ENCODE measurements at places on chromosomes 1 and 21.

DNA sequence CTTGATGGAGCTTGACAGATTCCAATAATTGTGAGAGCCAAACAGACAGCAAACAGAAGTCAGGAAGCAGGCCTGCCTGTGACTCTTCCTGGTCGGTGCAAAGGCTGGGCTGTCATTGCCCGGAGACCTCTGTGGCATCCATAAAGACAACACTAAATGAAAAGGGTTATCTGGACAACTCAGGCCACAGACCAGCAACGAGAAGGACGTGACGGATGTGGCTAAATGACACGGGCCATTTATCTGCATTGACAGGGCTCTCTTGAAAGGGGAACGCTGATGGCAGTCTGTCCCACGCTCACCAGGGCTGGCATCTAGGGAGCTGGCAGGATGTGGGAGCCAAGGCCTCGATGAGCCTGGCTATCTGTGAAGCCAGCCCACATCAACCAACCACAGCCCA lies 35.0 kb downstream of the HMGB4 start:
- no peak for DNase-seq

DNA sequence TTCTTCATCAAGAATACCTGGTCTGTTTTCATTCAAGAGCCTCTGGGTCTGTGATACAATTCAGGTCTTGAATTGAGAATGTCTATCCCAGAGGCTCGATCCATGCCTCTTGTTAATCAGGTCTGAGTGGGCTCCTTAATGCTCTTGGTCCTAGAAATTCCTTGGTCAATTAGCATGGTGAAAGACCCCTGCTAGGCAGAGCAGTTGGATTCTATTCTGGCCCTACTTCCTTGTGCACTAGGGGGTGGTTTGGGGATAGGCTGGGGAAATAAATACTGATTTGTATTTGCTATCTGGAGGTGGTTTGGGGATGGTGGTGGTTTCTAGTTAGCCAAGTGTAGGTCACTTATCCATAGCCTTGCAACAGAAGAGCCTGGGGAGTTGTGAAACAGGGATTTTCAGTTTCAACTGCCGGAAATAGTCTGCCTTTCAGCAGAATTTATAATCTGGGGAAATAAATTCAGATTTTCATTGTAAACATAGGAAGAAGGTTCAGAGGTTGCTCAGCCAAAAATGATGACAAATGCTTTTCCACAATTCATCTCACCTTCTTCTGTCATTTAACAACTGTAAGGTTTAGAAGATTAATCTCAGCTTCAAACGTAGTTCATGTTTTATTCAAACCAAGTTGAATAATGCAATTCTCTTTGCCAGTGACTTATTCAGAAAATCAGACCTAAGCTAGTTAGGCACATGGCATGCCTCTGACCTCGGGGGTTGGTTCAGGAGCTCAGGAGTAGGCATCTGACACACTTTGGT lies 22.2 kb upstream of the SCAF4 start:
- peak; percentile 50 for DNase-seq

DNA sequence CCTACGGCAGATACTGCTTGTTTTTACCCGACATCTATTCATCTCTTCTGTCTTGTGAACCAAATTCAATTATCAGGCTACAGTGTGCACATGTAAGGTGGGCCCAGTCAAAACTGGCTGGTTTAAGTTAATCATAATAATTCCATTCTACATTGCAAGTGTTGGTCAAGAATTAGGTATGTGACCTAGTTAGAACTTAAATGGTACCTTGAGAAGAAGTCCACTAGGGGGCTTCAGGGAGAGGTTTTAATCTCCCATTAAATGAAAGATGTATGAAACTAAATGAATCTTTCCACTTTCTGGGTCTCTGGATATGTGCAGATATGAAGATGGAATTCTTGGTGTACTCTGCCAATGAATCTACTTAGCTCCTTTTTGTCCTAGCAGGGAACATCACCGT lies 187.1 kb downstream of the CDC42BPA start:
- DNase-seq = peak; percentile 23

DNA sequence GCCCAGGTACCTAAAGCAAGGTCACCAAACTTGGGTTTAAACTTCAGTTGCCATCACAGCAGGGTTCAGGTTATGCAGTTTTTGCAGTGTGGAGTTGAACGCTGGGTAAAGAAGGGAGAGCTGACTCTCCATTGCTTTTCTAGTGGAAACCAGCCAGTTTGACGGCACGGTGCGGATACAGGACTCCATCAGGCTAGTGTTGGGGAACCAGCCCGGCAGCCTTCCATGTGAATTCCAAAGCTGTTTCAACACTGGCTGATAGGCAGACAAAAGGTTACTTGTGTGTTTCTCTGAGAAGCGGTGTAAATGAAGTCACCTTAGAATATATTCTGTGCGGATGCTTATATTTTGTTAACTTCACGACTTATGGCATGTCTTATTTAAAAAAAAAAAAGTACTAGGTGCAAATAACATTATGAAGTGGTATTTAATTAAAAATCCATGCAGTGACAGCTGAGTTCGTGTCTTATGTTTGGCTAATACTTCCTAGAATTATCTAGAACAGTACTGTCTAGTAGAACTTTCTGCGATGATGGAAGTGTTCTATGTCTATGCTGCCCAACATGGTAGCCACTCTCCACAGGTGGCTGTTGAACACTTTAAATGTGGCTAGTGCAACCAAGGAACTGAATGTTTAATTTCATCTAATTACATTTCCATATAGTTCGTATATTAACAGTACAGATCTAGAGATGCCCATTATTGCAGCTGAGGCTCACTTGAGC lies 29.9 kb upstream of the RCAN3 start:
- no peak for DNase-seq

DNA sequence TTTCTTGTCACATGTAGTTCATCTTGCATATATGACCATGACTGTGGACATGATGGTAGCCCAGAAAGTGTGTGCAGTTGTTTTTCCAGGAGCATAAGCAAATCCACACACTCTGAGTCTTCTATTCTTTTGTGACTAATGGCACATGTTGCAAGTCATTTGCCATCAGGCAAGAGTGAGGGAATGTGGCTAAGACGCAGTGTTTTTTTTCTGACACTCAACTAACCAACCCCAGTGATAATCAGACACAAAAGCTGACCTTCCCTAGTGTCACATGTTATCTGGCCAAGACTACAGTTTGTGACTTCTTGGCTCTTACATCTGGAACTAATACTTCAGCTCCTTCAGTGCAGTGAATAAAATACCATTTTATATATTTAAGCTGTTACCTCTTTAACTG lies 108.8 kb downstream of the ITSN1 start:
- DNase-seq = no peak

DNA sequence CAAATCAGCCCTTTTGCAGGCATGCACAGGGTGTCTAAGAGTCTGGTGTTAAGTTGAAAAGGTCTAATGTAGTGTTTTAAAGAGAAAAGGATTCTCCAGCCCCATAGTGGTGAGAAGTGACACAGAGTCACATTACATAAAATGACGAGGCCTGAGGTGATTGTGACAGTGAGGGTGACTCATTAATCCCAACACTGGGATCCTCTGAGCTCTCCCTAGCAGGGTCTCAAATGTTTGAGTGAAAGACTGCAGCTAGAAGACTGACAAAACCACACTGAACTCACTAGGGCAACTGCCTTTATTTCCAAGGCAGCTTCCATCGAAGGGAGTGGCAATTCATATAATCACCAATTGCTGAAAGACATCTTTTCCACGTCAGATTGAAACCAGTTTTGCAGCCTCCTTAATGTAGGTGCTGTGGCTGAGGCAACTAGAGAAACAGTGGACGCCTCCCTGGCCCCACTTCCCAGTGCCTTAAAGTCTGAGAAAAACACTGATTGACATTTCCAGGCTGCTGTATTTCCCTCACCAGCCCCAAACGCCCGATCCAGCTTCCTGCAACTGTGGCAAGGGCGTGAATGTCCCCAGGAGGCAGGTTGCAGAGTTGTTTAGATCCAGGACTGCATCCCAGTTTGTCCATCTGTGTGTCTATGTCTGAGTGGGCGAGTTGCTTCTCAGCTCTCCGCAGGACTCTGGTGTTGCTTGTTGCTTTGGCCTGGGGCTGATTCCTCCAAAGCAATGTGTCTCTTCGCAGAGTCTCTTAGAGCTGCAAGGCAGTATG lies 81.4 kb downstream of the RUNX1 start:
- DNase-seq = no peak

GRCh38 chr1:227996187-227996950 lies 10.4 kb upstream of the WNT3A start:
- no peak for DNase-seq

GRCh38 chr1:197399755-197400521 lies 131.9 kb downstream of the CRB1 start:
- peak; percentile 34 for DNase-seq

DNA sequence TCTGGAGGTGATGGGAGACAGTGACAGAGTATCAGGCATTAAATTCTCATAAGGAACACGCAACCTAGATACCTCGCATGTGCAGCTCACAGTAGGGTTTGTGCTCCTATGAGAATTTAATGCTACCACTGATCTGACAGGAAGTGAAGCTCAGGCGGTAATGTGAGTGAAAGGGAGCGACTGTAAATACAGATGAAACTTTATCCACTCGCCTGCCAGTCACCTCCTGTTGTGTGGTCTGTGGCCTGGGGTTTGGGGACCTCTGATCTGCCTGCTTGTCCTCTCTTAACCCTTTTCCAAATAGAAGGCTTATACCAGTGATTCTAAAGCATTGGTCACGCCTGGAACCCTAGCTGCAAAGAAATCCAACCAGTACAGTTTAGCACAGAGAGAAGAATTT lies 15.3 kb downstream of the GABPA start:
- no peak for DNase-seq

- DNase-seq = no peak
Observed at GRCh38 chr1:108584428-108584856, 24.5 kb downstream of the EEIG2 start.

GRCh38 chr1:210882414-210883221 lies 251.3 kb downstream of the KCNH1 start:
- no peak for DNase-seq

GRCh38 chr1:217403026-217403720 lies 227.7 kb downstream of the GPATCH2 start:
- DNase-seq = no peak

GRCh38 chr1:181135815-181136737 lies 47.6 kb downstream of the IER5 start:
- no peak for DNase-seq

GRCh38 chr21:34284666-34285065 lies 79.1 kb upstream of the KCNE2 start:
- DNase-seq = no peak

DNA sequence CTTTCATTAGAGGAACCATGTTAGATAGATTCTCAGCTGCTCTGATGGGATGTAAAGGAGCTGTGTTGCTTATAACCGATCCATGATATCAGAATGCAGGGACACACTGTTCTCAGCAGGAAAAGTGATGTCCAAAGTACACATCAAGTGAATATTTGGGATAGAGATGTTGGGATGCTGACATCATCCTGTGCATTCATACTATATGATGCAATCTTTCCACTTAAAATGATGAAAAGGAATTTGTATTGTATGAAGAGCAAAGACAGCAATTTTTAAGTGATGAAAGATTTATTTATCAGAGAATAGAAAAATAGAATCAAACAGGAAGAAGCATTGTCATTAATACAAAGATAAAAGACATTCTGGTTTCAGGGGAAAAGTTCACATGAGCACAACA lies 110.1 kb downstream of the ERG start:
- no peak for DNase-seq

- no peak for DNase-seq
Observed at GRCh38 chr1:19858893-19859292, 23.3 kb upstream of the OTUD3 start.

DNA sequence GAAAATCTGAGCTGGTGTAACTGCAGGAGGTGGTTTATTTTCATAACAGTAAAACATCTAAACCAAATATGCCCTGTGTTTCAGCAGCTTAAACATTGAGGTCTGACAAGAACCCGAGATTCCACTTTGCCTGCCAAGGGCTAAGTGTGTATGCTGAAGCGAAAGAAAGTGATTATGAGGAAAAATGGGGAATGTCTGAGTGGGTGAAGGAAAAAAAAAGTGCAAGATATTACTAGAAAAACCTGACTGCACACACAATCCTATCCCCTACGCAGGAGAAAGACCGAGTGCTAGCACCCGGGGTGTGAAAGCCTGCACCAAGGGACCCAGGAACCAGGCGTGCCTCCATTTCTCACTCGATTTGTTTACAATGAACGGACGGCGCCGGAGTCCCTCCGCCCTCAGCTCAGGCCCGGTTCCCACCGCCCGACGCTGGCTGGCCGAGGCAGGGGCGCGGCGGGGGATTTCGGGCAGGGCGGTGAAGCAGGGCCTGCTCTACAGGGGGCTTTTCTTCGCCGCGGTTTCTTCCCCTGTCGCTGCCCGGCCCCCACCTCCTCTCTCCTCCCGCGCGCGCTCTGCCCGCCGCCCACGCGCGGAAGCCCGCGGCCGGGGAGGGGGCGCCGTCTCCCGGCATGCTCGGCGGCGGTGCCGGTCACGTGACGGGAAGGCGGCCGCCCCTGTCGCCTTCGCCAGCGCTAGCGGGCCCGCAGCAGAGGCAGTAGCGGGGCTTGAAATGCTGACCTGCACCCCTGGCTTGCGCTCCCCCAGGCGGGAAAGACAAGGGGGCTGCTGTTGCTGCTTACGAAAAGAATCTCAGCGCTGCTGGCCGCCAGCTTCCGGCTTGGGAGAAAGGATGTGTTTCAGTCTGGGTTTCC lies 35.9 kb downstream of the ITPKB start:
- DNase-seq = peak; percentile 93

GRCh38 chr1:238343852-238344251 lies 453.1 kb upstream of the ZP4 start:
- no peak for DNase-seq

- no peak for DNase-seq
Observed at GRCh38 chr1:17697458-17697857, 57.7 kb upstream of the ACTL8 start.

GRCh38 chr1:50422675-50422945 lies 633 bp downstream of the DMRTA2 start:
- no peak for DNase-seq

DNA sequence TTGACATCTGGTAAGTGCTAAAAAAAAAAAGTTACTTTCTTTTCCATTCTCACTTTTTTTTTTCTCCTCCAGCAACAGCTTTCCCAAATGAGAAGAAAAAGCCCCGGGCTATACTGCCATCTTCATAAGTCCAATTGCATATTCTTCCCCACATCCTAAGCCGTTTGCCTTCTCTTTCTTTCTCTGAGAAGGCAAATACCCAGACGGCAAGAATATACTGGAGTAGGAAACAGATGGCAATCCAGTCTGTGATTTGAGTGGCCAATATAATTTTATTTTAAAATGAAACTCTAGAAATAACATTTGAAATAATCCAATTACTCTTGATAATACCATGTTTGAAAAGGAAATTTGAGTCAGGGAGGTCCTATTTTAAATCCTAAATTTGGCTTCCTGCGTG lies 44.6 kb upstream of the GREM2 start:
- no peak for DNase-seq

GRCh38 chr1:181424786-181425403 lies 58.4 kb upstream of the CACNA1E start:
- DNase-seq = peak; percentile 88

- DNase-seq = no peak
Observed at GRCh38 chr1:246722720-246723119, 1.5 kb upstream of the SCCPDH start.
